ENCODE measurements at places on chromosomes 4 and X.

GRCh38 chrX:40773809-40774208 is 38.5 kb upstream of the MED14 start:
- no peaks in the 10 kb centered on the region for H3K4me1 ChIP-seq
- H3K4me3 ChIP-seq = no peak overlapping the region
- H3K27me3 ChIP-seq = peaks cover 3% of the 10 kb centered on the region
- H3K27ac ChIP-seq = no peak overlapping the region
- DNase-seq = no peak

- H3K4me1 ChIP-seq = no peaks in the 10 kb centered on the region
- no peaks in the 10 kb centered on the region for H3K27me3 ChIP-seq
- H3K36me3 ChIP-seq = no peaks in the 10 kb centered on the region
- no peak for DNase-seq
Observed at GRCh38 chr4:143025081-143025704, 159.5 kb upstream of the USP38 start.

- H3K27me3 ChIP-seq = no peaks in the 10 kb centered on the region
- H3K4me1 ChIP-seq = no peaks in the 10 kb centered on the region
- H3K4me3 ChIP-seq = no peak overlapping the region
- H3K27ac ChIP-seq = no peak overlapping the region
- no peaks in the 10 kb centered on the region for H3K36me3 ChIP-seq
- DNase-seq = no peak
Observed at GRCh38 chr4:98480535-98480934, 177.9 kb downstream of the TSPAN5 start.

DNA sequence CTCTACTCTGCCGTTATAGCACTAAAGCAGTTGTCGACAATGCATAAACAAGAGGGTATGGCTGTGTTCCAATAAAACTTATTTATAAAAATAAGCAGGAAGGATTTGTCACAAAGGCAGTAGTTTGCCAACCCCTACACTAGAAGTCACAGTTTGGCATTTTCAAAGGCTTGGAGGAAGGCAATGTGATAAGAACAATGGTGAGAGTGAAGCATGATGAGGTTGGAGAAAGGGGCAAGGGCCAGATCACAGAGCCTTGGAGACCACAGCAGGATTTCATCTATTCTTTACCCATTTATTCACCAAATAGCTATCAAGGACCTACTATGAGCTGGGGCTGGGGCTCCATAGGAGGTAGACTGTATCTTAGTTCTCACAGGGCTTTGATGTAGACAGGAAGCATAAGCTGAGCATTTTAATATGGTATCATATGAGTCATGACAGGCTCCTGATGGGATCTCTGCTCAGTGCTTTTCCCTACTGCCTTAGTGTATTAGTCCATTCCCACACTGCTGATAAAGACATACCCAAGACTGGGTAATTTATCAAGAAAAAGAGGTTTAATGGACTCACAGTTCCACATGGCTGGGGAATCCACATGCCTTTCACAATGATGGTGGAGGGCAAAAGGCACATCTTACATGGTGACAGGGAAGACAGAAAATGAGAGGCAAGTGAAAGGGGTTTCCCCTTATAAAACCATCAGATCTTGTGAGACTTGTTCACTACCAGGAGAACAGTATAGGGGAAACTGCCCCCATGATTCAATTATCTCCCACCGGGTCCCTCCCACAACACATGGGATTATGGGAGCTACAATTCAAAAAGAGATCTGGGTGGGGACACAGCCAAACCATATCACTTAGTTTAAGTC is 58.9 kb downstream of the PPM1K start:
- H3K27ac ChIP-seq = no peak overlapping the region
- H3K4me3 ChIP-seq = no peak overlapping the region
- no peak for DNase-seq
- H3K36me3 ChIP-seq = no peaks in the 10 kb centered on the region

DNA sequence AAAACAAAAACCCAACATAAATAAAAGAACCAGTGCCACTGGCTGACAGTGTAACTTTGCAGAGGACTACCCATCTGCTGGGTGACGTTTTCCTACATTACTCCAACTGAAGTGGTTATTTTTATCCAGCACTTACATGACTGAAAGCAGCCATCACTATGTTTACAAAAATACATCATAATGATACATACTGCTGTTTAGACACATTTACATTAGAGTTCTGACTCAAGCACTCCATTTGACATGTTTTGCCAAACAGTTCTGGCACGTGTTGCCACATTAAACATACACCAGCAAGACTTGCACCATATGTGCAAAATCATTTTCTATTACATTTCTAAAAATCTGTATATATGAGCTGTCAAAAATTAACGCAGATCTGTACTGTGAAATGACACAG is 39.6 kb downstream of the BEND4 start:
- H3K4me1 ChIP-seq = no peaks in the 10 kb centered on the region
- H3K27ac ChIP-seq = no peak overlapping the region
- no peaks in the 10 kb centered on the region for H3K36me3 ChIP-seq
- no peaks in the 10 kb centered on the region for H3K27me3 ChIP-seq

- DNase-seq = peak; percentile 55
- H3K27ac ChIP-seq = peak within 1 kb of the TSS; percentile 50
- no peaks in the 10 kb centered on the region for H3K36me3 ChIP-seq
- no peaks in the 10 kb centered on the region for H3K4me1 ChIP-seq
Observed at GRCh38 chrX:3713225-3713936, at the start of gene PRKX. Gene PRKX (minus strand): TSS chrX:3713649. CDS start chrX:3713253, 396 bp downstream.

DNA sequence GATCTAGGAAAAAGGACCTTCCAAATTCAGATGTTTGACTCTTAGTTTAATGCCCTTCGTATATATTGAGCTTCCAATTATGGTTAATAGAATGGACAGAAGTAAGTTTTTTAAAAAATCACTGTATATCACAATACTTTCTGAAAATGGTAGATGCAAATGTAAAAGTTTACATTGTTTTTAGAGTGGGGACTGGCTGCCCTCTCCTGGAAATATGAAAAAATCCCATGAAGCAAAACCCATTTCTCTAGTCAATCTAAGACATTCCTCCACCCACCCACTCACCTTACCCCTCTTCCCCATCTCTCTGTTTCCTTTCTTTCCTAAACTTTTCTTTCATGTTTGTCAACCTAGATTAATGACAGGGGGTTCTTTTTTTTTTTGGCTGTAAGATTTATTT is 134.5 kb downstream of the ARHGAP6 start:
- DNase-seq = no peak

GRCh38 chrX:119870626-119871131 is 854 bp downstream of the RNF113A start:
- H3K4me3 ChIP-seq = peak overlapping the region; percentile 61
- no peak for DNase-seq
- no peaks in the 10 kb centered on the region for H3K27me3 ChIP-seq
- H3K36me3 ChIP-seq = no peaks in the 10 kb centered on the region

GRCh38 chrX:2262668-2263055 is 238.1 kb downstream of the DHRSX start:
- no peaks in the 10 kb centered on the region for H3K27me3 ChIP-seq
- DNase-seq = no peak

DNA sequence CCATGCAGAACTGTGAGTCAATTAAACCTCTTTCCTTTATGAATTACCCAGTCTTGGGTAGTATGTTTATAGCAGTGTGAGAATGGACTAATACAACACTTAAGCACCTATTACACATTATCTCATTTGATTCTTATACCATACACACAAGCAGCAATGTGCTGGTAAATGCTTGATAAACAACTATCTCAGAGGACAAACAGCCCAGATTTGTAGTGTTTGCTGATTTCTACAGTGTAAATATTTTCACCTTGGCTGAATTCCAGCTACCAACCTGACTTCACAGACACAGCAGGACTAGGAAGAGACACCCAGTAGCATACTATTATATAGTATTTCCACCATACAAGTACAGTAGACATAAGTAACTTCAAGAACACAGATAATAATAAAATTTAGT is 406.5 kb upstream of the CNKSR2 start:
- no peaks in the 10 kb centered on the region for H3K36me3 ChIP-seq
- no peak overlapping the region for H3K4me3 ChIP-seq
- no peak for DNase-seq
- no peak overlapping the region for H3K27ac ChIP-seq
- no peaks in the 10 kb centered on the region for H3K27me3 ChIP-seq

GRCh38 chr4:80259012-80259411 is 7.5 kb upstream of the FGF5 start:
- H3K27me3 ChIP-seq = peaks cover 26% of the 10 kb centered on the region
- no peaks in the 10 kb centered on the region for H3K36me3 ChIP-seq

- no peak for DNase-seq
- H3K27me3 ChIP-seq = no peaks in the 10 kb centered on the region
- H3K4me3 ChIP-seq = no peak overlapping the region
- no peaks in the 10 kb centered on the region for H3K4me1 ChIP-seq
Observed at GRCh38 chr4:109123951-109124350, 178.5 kb downstream of the COL25A1 start.

DNA sequence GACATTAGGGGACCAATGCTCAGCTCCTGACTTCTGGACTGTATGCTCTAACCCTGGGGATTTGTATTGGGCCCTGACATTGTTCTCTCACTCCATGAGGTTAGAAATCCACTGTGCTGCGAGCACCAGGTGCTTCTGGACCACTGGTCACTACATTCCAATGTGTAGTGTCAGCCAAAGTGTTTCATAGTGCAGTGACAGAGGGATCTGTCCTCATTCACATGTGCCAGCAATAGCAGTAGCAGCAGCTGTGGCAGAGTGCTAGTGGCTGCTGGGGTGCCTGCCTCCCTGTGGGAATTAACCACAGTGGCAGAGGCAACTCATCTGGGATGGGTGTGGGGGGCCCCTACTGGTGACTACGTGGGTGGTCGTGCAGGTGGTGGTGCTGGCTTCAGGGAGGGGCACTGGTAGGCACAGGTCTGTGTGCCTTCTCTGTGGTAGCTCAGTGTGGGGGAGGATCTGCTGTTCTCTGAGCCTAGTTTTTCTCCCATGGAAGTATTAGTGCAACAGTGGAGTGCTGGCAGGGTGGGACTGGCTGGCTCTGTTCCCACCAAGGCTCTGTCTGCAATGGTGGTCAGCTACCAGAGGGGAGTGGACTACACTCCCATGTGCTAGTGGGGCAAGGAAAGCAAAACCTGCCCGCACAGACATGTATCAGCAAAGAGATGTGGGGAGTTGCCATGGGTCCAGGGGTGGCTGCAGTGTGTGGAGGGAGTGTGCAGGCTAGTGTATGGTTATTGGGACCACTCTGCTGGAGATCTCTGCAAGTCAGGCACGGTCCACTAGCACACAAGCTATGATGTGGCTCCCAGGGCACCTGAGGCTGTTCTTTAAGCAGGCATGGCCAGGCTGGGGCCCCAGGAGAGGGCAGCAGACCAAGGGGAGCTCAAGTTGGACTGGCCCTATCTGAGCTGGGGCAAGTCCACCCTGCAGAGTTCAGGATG is 78.5 kb downstream of the SCLT1 start:
- no peaks in the 10 kb centered on the region for H3K4me1 ChIP-seq
- no peaks in the 10 kb centered on the region for H3K36me3 ChIP-seq
- no peak overlapping the region for H3K27ac ChIP-seq
- no peak overlapping the region for H3K4me3 ChIP-seq
- DNase-seq = no peak
- H3K27me3 ChIP-seq = no peaks in the 10 kb centered on the region

GRCh38 chrX:29535212-29536162 is 679.9 kb upstream of the MAGEB2 start:
- H3K36me3 ChIP-seq = no peaks in the 10 kb centered on the region
- H3K27ac ChIP-seq = no peak overlapping the region
- H3K27me3 ChIP-seq = no peaks in the 10 kb centered on the region
- no peak overlapping the region for H3K4me3 ChIP-seq
- no peaks in the 10 kb centered on the region for H3K4me1 ChIP-seq
- no peak for DNase-seq

DNA sequence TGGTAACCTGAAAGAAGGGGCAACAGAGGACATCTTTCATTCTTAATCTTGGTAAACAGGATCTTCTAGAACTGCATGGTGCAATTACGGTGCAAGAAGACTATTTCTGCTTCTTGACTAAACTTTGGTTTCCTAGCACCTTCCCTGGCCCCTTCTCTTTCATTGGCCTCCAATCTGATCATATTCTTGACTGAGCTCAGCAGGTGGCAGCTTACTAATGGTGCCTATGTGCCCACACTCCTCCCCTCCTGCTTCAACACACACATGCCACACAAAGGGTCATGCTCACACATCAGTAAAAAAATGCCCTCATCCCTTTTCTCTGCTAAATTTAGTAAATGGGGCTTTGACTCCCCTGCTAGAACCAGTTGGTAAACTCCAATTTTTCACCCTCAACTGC is 400.5 kb upstream of the MAOA start:
- no peaks in the 10 kb centered on the region for H3K27me3 ChIP-seq
- H3K4me3 ChIP-seq = no peak overlapping the region
- no peak for DNase-seq
- no peaks in the 10 kb centered on the region for H3K4me1 ChIP-seq
- no peaks in the 10 kb centered on the region for H3K36me3 ChIP-seq

DNA sequence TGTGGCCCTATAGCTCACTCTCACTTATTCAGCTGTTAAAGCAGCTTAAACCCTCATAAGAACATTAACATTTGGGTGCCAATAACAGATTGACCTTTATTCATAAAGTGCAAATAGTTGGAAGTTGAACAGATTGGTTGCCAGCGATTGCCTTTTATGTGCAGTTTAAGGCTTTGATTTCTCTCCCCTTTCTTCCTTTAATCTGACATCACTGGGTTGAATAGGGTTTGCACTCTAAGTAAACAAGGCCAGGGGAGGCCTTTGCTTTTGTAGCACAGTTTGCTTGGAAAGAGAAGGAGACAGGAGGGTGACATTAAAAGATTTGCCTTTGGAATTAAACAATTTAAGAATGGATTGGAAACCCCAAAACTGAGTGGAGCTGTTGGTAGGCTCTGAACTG is 114.3 kb downstream of the NKX6-1 start:
- H3K36me3 ChIP-seq = no peaks in the 10 kb centered on the region
- no peaks in the 10 kb centered on the region for H3K4me1 ChIP-seq
- H3K27me3 ChIP-seq = peaks cover 4% of the 10 kb centered on the region

- no peak for DNase-seq
- no peaks in the 10 kb centered on the region for H3K4me1 ChIP-seq
- H3K4me3 ChIP-seq = no peak overlapping the region
- peaks cover 32% of the 10 kb centered on the region for H3K36me3 ChIP-seq
Observed at GRCh38 chr4:37639551-37640285, 46.5 kb downstream of the RELL1 start.

- no peaks in the 10 kb centered on the region for H3K4me1 ChIP-seq
- H3K4me3 ChIP-seq = no peak overlapping the region
- no peak overlapping the region for H3K27ac ChIP-seq
- H3K36me3 ChIP-seq = peaks cover 4% of the 10 kb centered on the region
- H3K27me3 ChIP-seq = no peaks in the 10 kb centered on the region
Observed at GRCh38 chr4:75494563-75494962, 19.6 kb downstream of the RCHY1 start.

- no peak overlapping the region for H3K4me3 ChIP-seq
- no peaks in the 10 kb centered on the region for H3K36me3 ChIP-seq
- H3K27ac ChIP-seq = no peak overlapping the region
- H3K4me1 ChIP-seq = no peaks in the 10 kb centered on the region
- peaks cover 4% of the 10 kb centered on the region for H3K27me3 ChIP-seq
Observed at GRCh38 chrX:119374736-119375135, 24.4 kb upstream of the SLC25A43 start.

- no peak overlapping the region for H3K4me3 ChIP-seq
- H3K4me1 ChIP-seq = no peaks in the 10 kb centered on the region
- H3K27me3 ChIP-seq = no peaks in the 10 kb centered on the region
- peak; percentile 12 for DNase-seq
Observed at GRCh38 chr4:168076989-168077725, 15.2 kb upstream of the ANXA10 start.

GRCh38 chr4:40749717-40750460 is at the start of gene NSUN7:
Gene NSUN7 (plus strand): TSS chr4:40749955. CDS start chr4:40750694, 739 bp downstream.
- H3K4me1 ChIP-seq = peaks cover 10% of the 10 kb centered on the region
- H3K4me3 ChIP-seq = peak within 1 kb of the TSS; percentile 64
- DNase-seq = peak; percentile 57
- peaks cover 37% of the 10 kb centered on the region for H3K27me3 ChIP-seq
- no peak within 1 kb of the TSS for H3K27ac ChIP-seq

- no peaks in the 10 kb centered on the region for H3K36me3 ChIP-seq
- DNase-seq = no peak
- H3K27me3 ChIP-seq = no peaks in the 10 kb centered on the region
- H3K27ac ChIP-seq = no peak overlapping the region
Observed at GRCh38 chrX:54064564-54064963, 20.3 kb upstream of the PHF8 start.
